Fibroblast of the conjunctiva (primary cell): ENCODE measurements at places on chromosomes 12 and 14.
A peak's percentile ranks its signal among the peaks of the same experiment; 100 is the strongest.

DNA sequence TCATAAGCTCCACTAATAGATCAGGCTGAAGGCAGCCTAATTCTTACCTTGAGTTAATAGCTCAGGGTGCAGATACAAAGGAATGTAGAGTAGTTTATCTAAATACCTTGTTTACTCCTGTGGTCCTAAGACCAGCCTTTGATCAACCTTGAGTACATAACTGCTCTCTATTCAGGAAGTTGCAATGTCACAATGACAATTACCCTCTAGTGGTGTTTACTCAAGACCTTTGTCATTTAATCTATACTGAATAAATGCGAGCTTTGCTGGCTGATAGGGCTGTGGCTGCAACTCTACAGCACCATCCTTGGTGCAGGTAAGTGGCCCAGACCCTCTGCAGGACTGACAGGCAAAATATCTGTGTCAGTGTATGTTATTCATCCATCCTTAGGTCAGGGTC is 282.7 kb downstream of the ATXN7L3B start:
- no peak for DNase-seq

DNA sequence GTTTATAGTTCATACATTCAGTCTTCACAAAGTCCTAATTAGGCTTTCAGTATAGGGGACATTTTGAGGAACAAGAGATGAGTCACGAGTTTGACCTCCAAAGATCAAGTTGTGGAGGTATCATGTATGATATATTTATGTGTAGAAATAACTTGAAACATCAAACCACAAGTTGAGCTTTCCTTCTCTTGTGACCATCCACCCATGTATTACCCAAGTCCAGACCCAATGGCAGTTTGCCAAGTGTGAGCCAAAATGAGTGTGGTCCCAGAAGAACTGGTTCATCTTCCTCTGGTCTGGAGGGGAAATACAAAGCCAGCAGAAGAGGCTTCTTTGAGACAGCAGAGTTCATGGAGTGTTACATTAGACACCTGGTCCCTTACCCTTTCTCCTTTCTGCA is 104.9 kb downstream of the ATP23 start:
- no peak for DNase-seq

DNA sequence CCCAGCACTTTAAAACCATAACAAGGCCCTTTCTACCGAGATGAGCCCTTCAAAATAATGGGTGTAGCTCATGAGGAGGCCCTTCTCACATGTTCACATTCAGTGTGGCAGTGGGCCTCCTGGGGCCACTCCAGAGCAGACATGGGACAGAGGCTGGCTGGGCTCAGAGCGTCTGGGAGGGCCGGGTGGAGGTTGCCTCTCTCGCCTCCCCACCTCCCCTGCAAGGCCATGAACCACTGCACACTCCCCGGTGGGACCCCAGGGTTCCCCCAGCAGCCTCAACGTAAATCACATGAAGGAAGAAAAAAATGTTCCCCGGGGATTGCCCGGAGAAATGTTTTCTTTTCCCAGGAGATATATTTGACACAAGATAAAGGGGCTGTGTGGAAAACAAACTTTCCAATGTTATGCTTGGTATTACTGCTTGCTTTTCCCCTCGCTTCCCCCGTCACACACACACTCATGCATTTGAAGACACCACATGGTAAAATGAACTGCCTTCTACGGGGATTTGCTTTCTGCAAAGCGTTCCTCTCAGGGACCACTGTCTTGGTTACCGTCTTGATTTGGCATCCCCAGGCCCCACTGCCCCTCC is 190.7 kb upstream of the CCND2 start:
- no peak for DNase-seq

DNA sequence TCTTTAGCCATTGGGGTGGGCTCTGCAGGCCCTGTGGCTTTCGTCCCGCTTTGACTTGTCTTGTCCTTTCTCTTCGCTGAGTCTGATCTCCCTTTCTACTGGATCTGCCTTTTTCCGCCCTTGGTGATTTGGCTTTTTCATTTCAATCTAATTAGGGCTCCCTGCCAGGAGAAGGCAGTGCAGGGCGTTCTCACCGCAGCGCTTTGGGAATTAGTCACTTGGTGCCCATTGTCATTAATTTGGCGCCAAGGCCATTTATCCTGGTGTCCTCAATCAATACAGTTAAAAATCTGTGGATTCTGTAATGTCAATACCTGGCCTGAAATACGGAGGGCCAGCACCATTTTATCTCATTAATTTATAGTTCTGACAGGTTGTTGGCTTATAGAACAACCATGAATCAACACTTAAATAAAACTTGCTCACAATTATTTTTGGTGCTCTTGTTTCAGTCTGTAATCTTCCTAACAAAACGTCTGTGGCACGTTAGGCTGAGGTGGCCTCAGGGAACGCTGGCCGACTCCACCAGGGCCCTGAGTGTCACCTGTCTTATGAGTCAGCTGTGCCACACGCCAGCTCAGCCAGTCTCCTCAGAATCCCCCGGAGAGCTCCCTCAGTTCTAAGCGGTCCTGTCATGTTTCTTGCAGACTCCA is 115.7 kb downstream of the BEGAIN start:
- no peak for DNase-seq

- DNase-seq, result no peak
Measured at GRCh38 chr14:22892488-22892887, 9.5 kb downstream of the REM2 start.

- no peak for DNase-seq
Measured at GRCh38 chr12:7146906-7147305, 16.7 kb downstream of the CLSTN3 start.

- no peak for DNase-seq
Measured at GRCh38 chr12:54680374-54680773, 32.2 kb upstream of the DCD start.

GRCh38 chr14:104843442-104844305 is 21.4 kb upstream of the CEP170B start:
- no peak for DNase-seq

DNA sequence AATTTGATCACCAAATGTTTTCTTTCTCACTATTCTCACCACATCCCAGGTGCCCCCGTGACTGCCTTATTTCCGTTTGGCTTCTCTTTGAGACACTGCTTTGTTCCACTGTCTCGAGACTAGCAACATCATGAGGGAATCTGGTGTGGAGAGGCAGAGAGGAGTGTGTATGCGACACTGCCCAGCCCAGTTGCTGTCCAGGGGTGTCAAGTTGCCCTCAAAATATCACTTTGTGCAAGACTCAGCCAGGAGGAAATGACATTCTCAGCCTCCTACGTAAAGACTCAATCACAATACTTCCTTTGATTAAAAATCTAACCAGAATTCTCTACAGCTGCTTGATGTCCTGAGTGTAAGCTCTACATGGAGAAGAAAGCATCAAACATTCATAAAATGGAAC is 48.2 kb upstream of the EEA1 start:
- no peak for DNase-seq

DNA sequence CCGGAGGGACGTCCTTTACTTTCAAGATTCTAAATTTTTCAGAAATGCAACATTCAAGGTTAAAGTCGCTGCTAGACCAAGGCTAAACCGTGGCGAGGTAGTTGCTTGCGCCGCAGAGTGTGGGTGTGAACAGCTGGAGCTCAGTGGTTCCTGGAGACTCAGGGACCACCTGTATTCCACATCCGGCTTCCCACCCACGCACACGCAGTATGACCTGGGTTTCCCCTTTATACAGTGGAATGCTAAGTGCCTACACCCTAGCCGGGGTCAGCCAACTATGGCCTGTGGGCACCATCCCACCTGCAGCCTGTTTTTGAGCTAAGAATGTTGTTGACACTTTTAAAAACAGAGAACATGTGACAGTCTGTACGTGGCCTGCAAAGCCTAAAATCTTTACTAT is 42.9 kb upstream of the TESC start:
- no peak for DNase-seq

DNA sequence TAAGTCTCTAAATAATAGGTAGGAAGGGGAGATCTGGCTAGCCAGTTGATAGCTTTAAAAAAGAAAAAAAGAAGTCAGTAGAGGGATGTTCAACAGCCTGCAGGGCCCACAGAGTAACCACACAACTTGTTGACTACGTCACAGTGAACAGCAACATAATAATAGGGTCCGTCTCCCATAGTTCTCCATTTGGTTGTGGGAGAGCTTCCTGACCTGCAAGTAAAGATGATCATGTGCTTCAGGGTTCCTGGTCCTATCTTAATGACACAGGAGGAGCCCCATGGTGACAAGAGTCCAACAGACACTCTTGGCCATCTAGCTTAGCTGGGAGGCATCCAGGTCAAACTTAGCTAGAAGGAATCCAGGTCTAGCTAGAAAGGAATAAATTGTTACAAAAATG is 36.2 kb downstream of the FGD6 start:
- DNase-seq, result no peak

DNA sequence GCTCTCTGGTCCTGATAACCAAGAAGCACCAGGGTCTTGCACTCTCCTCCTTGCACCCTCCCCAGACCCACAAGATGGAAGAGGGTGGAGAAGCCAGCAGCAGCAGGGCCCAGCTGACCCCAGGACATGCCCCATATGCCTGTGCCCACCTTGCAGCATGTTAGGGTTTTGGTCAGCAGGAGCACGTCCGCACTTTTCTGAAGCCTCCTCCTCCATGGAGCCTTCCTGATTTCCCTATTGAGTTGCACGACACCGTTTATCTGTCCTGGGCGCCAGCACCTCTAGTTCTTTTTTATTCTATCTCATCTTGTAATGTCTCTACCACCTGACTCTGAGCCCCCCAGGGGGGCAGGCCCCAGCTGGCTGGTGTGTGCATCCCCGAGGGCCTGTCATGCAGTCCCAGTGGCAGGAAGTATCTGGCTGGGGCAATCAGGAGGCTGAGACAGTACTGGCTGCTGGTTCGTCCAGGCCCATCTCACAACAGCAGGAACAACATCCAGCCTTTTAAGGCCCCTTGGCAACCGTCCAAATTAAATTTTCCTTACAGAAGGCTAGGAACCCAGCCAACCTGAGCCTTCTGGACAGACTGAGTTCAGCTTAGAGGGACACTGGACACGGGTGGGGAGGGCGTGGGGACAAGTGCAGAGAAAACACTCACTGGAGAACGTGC is 39.6 kb downstream of the CCDC85C start:
- peak; percentile 51 for DNase-seq

GRCh38 chr12:54240971-54241588 is 38.8 kb downstream of the CBX5 start:
- DNase-seq, result no peak

GRCh38 chr12:132160016-132160415 is 15.8 kb downstream of the NOC4L start:
- DNase-seq, result no peak

DNA sequence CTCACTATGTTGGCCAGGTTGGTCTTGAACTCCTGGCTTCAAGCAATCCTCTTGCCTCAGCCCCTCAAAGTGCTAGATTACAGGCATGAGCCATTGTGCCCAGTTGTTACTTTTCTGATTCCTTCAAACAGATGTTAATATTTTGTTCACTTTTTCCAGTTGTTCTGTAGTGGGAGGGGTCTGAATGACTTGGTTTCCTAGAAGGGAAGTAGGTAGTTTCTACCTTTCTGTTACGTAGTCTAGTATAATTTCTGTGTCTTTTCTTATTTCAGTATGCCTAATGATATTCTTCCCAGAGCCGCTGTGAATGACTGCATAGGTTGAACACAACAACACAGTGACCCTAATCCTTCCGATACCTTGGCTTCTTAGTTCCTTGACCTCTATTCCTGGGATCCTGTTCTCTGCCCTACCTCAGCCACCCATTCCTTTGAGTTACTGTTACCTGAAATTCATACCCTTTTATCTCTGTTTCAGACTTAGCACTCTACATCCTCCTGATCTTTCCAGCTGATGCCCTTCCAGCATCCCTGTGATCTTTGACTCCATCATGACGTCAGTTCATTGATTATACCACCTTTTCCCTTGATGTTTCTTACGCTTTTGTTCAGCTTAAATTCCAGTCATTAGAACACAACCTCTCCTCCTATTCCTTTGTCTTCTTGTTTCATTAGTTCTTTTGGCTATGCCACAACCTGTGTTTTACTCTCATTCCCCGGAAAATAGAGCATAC is 33.3 kb downstream of the RCOR1 start:
- no peak for DNase-seq

GRCh38 chr14:79483477-79484388 is 727.6 kb downstream of the DIO2 start:
- no peak for DNase-seq

DNA sequence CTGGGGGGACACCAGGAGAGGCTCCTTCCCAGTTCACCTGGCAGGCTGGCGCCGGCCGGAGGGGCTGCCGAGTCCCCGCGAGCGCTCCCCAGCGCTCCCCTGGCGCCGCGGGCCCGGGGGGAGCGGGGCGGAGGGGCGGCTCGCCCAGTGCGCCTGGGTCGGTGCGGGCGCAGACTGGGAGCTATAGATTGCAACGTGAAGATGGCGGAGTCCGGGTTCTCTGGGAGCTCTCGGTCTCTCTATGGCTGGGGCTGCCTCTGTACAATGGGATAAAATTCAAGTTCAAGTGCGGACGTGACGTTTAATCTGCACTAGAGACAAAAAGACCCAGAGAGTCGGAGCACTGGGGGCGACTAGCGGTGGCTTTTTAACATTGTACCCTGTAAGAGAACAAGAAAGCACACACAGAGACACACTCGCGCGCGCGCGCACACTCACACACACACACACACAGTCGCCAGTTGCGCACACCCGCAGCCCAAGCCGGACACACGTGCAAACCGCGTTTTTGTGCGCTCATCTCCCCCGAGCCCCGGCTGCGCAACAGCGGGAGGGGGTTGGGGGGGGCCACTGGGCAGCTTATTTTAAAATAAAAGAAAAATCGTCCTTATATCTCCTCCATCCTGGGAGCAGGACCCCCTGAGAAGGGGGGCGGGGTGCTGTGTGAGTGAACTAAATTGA is at the start of gene BCL11B:
TSS of gene BCL11B (minus strand) at position 247 of the 681 bp plus-strand sequence. CDS start 979 bp downstream, outside the sequence.
- DNase-seq, result peak; percentile 63

DNA sequence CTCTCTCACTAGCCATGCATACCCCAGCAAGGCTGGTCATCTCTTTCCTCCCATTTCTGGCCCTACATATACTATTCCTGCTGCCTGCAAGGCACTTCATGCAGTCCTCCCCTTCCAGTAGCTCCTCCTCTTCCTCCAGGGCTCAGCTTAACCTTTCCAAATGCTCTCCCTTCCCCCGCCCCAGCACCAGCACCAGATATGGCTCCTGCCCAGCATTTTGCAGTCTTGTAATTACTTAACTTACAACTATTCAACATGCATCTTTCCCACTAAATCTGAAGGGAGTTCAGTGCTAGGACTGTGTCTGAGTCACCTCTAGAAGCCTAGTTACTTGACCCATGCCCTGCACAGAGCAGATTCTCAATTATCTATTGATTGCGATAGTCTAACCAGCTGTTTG is 1.8 kb upstream of the FBXO21 start:
- no peak for DNase-seq

GRCh38 chr12:42761601-42762350 is 172.2 kb upstream of the PRICKLE1 start:
- no peak for DNase-seq

DNA sequence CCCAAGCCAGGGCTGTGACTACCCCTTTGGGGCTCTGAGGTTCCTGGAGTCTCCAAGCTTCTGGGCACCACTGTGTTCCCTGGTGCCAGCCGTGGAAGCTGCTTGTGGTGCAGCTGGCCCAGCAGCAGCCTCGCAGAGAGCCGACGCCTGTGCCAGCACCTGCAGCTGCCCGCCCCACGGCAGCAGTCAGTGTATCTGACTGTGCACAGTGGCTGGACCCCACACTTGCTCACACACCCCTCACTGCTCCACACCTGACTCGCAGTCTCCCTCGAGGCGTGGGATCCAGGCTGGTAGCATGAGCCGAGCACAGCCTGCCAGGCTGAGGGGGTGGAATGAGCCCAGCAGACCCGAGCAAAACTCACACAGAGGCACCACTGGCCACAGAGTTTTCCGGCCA is 325.2 kb downstream of the PCNX1 start:
- DNase-seq, result no peak

- no peak for DNase-seq
Measured at GRCh38 chr12:40586823-40587222, 105.4 kb upstream of the CNTN1 start.

GRCh38 chr14:23442721-23443356 is 7.4 kb upstream of the MYH7 start:
- no peak for DNase-seq
